ENCODE measurements at places on chromosomes 13 and 19.

GRCh38 chr13:34547929-34548328, 394.1 kb upstream of the NBEA start:
- no peak for DNase-seq

GRCh38 chr13:52455677-52456041, 381 bp downstream of the CKAP2 start:
- DNase-seq: peak; percentile 72

- DNase-seq: no peak
These were observed 5.9 kb downstream of the VAV1 start for GRCh38 chr19:6778386-6778785.

DNA sequence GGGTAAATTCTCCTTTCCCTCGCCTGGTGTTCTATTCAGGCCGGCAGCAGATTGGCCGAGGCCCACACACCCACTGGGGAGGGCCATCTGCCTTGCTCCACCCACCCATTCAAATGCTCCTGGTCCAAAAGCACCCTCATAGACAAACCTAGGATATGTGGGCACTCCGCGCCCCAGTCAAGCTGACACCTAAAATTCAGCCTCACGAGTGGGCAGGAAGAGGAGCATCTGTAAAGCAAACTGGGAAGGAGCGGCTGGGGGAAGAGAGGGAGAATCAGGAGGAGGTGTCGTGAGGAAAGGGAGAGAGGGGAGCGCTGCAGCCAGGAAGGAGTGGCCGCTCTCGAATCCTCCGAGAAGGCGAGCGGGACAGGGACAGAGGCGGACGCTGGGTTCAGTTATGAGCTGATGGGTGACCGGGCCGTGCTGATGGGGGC, 136.9 kb downstream of the USP12 start:
- no peak for DNase-seq

GRCh38 chr13:98460516-98460915, 116.4 kb downstream of the STK24 start:
- no peak for DNase-seq

DNA sequence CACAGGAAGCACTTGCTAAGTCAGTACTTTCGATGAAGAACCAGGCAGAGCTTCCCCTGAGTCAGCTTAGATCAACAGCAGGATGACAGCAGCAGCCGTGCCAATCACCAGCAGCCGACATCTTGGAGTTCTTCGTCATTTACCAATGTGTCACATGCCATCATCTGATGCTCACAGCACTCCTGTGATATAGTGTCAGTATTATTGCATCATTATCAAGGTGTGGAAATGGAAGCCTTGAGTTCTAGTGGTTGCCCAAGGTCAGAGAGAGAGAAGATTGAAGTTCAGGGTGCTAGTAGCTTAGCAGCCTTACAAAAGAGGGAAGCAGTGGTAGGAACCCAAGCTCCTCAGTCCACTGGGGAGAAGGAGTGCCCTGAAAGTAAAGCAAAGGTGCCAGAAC, 331.5 kb downstream of the ZNF536 start:
- no peak for DNase-seq

GRCh38 chr19:42028304-42029216, 34.5 kb upstream of the ATP1A3 start:
- DNase-seq: no peak

DNA sequence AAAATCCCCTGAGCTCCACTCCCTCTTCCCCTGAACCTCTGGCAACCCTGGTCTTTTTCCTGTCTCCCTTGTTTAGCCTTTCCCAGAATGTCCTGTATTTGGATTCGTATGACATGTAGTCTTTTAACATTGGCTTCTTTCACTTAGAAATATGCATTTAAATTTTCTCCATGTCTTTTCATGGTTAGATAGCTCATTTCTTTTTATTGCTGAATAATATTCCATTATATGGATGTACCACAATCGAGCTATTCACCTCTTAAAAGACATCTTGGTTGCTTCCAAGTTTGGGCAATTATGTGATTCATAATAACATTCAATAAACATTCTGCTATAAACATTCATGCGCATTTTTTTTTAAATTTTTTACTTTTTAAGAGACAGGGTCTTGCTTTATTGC, 99.6 kb upstream of the ZNF536 start:
- no peak for DNase-seq

- no peak for DNase-seq
These were observed 281.6 kb downstream of the DNAJC15 start for GRCh38 chr13:43304945-43305344.

- DNase-seq: no peak
These were observed 187.9 kb downstream of the TEX29 start for GRCh38 chr13:111508164-111508870.

DNA sequence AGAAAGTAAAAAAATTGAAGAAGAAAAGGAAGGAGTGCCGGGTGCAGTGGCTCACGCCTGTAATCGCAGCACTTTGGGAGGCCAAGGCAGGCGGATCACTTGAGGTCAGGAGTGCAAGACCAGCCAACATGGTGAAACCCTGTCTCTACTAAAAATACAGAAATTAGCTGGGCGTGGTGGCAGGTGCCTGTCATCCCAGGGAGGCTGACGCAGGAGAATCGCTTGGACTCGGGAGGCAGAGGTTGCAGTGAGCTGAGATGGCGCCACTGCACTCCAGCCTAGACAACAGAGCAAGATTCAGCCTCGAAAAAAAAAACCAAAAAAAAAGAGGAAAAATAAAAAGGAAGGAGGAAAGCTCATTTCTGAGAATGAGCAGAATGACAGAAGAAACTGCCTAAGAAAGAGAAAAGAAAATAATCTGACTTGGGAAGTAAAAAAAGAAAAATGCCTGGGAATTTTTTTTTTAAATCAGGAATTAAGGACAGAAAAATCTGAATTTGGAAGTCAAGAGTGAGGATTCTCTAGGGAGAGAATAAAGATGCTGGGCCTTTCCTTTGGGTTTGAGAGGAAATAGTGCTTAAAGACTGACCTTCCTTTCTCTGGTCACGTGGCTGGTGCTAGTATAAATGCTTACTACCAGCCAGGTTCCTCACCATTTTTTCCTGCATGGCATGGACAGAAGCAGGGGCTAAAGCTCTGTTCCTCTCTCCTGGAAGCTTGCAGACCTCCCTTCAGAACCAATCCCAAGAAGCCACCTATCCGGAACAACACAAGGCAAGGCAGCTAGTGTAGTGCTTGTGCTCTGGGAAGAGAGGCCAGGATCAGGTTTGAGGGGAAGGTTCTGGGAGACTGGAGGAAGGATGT, at the start of gene FFAR2:
Gene FFAR2 (plus strand): TSS at position 652 of the 864 bp plus-strand sequence. CDS start 1,458 bp downstream, outside the sequence.
- no peak for DNase-seq

- DNase-seq: no peak
These were observed 7.9 kb downstream of the UPF1 start for GRCh38 chr19:18839465-18840287.

- DNase-seq: no peak
These were observed 389.0 kb downstream of the OLFM4 start for GRCh38 chr13:53417601-53418000.

DNA sequence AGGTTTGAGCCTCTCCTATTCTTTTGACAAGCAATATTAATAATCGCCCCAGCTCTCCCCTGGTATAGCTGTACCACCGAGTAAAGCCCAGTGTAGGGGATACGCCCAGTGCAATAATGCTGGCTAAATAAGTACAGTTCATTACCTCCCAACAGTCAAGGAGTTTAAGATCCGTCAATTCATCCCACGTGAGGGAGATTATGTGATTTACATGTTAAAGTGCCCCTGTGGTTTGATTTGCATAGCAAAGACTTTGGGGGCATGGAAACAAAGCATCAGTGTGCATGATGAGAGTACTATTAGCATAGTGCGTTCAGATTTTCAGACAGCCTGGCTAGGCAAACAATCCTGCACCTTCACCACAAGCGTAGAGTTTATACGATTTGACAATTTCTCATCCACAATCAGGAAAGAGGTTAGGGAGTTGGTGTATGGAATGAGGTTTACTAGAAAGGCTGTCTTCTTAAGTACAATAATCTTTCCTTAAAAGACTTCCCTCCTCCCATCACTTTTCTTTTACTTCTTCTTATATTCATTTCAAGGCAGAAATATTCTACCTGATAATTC, 754.0 kb downstream of the DIAPH3 start:
- DNase-seq: no peak

DNA sequence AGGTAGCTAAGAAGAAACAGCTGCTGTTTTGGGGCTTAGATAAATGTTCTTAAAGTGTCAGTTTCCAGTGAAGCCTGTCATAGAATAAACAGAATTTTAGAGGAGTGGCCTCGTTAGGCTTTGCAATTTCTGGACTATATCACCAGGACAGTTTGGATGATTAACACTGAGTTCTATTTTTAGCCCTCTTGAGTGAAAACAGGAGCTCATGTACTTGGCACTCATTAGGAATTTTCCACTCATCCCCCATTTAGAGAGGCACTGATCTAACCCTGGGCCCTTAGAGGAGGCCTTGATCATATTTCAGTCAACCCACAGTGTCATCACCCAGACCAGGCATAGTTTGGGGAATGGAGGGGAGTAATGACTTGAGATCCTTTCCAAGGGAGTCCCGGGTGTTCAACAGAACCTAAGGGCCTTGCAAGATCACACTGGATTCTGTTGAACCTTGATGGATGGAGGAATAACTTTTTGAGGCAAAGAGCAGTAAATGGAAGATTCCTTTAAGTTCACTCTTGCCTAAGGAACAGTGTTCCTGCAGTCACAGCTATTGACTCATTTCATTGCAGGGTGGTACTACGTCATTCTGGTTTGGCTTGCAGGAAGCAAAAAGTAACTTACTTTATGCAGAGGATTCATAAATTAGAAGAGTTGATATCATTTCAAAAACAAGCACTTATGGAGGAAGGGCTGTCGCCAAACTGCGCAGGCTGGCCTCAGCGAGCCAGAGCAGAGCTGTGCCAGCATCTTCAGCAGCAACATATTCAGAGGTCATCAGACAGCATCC, 160.2 kb downstream of the SLC7A1 start:
- no peak for DNase-seq

DNA sequence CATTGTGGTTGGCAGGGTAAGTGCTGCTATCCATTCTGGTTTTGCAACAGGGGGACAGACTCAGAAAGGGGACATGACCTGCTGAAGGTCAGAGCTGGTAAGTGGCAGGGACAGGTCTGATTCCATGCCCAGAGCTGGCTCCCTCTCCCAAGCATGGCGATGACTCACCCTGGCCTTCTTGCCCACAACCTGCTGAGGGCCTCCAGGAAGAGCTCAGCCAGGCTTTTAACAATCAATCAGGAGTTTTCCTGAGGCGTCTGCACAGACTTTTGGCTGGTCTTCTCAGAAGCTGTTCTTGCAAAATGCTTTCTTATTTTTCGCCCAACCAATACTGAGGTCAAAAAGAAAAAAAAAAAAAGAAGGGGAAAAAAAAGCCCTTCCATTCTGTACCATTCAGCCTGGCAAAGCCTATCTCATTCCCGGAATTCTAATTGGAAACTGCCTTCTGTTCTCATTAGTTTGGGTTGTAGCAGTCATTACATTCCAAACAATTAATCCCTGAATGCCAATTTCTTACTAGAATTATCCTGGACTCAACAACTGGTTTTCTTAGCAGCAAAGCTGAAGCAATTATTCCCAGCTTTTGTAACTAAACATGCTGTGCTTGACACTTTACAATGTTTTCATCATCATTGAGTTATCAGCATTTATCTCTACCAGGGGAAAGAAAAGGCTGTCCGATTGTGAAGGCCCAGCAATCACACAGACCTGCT, 17.7 kb downstream of the SIAH3 start:
- DNase-seq: no peak

GRCh38 chr19:35090506-35091214, 25.0 kb upstream of the FXYD3 start:
- DNase-seq: no peak

DNA sequence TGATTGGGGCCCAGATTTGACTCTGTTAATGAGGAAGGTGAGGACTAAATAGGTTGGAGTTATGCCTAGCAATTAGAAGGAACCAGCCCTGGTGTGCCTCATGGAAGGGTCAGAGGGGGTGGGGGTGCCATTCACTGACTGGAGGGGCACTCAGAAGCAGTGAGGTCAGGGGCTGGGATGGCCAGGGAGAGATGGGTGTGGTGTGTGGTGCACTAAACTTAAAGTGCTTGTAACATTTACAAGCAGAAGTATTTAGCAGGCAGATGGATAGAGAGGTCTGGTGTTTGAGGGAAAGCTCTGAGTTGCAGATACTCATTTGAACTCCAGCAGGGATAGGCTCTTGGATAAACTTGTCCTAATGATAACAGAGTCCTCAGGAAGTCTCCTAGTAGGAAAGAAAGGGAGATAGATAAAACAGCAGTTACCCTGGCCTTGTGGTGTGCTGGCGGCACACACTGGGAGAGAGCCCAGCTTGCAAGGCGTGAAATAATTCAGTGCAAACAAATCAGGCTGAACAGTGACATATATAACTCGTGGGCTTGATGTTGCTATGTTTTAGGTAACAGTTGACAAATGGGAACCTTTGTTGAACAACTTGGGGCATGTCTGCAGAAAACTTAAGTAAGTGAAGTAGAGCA, 20.0 kb upstream of the UPF3A start:
- no peak for DNase-seq

GRCh38 chr13:51647067-51647466, 62.8 kb downstream of the WDFY2 start:
- DNase-seq: no peak

- DNase-seq: no peak
These were observed 404 bp downstream of the C19orf44 start for GRCh38 chr19:16496613-16496983.

DNA sequence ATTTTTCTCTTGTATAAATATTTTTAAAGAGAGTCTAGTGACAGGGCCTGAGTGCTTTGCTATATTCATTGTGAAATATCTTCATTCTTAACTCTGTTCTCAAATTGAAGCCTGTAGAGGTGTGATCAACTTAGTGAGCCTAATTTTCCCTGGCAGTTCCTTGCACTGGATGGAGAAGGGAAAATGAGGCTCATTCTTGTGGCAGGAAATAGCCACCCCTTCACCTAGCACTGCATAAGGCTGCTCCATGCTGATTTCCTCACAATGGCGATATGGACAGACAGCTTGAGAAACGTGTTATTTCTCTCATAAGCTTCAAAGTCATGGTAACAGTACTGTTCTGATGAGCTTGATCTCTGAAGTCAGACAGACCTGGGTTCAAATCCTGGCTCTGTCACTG, 146.2 kb downstream of the AKAP11 start:
- no peak for DNase-seq

- DNase-seq: no peak
These were observed 3.9 kb downstream of the MBNL2 start for GRCh38 chr13:97226013-97226412.

GRCh38 chr13:30972888-30973377, 40.5 kb downstream of the TEX26 start:
- no peak for DNase-seq

- DNase-seq: no peak
These were observed 8.8 kb upstream of the SWSAP1 start for GRCh38 chr19:11365557-11366117.

- no peak for DNase-seq
These were observed 72.2 kb downstream of the MAP4K1 start for GRCh38 chr19:38545596-38545995.

DNA sequence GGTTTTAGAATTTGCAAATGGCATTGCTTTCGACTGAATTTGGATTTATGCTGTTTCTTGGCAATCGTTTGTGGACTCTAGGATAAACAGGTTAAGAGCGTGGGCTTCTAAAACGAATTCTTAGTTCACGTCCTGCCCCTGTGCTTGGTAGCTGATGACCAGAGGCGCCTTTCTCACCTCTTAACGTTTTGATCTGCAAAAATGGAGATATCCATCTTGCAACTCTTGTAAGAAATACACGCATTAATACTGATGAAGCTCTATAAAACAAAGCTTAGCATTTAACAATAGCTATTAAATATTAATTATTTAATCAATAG, 580 bp upstream of the KATNAL1 start:
- no peak for DNase-seq

Measured in T-helper 17 cell (primary cell).